ENCODE measurements at places on chromosomes 6 and 20.

DNA sequence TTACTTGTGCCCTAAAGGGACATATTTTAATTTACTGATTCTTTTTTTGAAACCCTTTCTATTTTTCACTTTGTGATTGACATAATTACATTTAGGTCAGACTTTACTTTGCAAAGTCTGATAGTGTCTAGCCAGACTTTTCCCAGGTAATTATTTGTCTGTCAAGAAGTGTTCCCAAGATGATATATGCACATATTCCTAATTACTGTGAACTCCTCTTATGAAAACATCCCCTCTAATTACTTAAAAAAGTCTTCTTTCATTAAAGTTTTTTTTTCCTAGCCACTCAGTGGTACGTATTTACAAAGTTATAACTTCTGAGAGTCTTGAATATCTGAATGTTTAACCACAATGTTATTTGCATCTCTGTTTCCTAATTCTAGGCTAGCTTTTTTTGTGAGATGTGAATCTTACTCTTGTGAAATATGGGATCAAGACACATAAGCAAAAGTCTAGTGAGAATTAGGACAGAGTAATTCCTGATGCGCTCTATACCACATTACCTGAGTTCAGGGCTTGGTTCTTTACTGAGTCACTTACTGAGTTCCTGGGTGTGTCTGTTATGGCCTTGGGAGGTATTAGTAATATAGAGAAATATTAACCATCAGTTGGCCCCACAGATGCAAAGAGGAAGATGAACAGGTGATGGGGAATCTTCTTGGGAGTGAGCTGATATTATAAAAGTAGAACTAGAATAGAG lies 27.9 kb downstream of the FAM83B start:
- DNase-seq, result no peak

DNA sequence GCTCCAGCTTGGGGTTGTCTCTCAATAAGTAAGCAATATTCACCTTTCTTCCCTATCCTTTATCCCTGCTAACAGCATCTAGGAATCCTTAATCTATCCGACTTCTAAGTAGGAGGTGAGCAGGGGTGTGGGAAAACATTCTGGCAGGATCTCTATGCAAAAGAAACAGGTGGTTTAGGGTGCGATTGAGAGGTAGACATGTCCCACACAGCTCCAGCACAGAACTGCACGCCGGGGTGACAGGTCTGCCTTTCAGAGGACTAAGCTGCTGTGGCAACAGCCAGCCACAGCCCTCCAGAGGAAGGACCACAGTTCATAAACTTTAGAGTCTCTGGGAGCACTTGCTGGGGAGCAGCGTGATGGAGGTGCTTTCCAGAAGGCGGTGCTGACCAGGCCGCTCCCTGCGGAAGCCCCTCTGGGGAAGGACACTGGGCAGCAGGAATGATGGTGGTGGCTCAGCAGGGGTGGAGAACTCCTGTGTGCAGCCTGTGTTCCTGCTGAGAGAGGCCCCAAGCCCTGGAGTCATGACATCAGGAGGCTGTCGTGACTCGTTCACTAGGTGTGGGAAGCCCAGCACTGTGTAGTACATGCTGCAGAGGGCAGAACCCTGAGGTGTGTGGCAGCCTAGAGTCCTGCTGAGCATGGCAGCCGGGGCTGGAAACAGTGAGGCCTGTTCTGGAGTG lies 509.6 kb downstream of the PRKN start:
- no peak for DNase-seq

- no peak for DNase-seq
These were observed 225.2 kb downstream of the SAMD5 start for GRCh38 chr6:147733686-147734085.

DNA sequence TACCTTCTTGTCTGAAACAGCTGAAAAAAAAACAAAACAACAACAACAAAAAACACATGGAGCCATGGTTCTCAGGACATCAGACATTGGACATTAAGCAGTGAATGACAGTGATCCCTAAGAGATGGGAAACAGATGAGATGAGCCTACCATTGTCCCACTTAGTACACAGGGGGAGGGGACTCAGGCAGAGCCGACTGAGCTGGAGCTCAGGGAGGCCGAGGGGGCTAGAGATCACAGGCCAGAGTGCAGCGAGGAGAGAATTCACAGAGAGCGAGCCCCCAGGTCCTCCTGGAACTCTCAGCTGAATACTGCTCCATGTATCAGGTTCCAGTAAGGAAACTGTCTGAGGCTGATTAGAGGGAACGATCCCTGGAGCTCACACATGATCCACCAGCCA lies 134.6 kb downstream of the GRM4 start:
- no peak for DNase-seq

DNA sequence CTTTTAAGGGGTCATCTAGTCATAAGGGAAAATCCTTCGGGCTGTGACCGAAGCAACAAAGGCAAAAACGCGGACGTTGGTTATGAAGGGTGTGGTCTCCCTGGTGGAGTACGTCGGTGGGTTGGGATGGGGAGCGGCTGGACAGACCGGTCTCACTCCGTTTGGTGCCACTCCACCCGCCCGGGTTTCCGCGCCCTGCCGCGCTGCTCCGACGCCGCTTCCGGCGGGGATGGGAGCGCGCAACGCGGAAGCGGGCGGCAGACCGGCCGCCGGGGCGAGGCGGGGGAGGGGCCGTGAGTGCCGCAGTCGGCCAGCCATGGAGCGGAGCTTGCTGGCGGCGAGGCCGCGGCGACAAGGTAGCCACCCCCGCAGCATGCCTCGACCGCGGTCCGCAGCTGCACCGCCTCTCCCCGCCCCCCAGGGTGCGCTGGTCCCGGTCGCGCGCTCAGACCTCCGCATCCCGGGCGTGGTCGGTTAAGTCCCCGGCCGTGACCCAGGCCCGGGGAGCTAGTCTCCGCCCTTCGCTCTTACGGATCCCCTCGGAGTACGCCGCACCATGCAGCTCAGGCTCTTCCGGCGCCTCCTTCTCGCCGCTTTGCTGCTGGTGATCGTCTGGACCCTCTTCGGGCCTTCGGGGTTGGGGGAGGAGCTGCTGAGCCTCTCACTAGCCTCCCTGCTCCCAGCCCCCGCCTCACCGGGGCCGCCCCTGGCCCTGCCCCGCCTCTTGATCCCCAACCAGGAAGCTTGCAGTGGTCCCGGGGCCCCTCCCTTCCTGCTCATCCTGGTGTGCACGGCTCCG lies at the start of gene B3GALT4:
B3GALT4 (plus strand) TSS at position 260 of the 799 bp plus-strand sequence; CDS start at position 557, 297 bp downstream.
- no peak for DNase-seq

- no peak for DNase-seq
These were observed 19.7 kb downstream of the SLC17A4 start for GRCh38 chr6:25774120-25774715.

GRCh38 chr6:159959165-159959975 lies 9.5 kb upstream of the IGF2R start:
- no peak for DNase-seq

GRCh38 chr6:44276667-44277640 lies 6.7 kb downstream of the TMEM151B start:
- DNase-seq, result no peak

GRCh38 chr6:48641544-48641943 lies 530.5 kb upstream of the PTCHD4 start:
- no peak for DNase-seq

Measured in retinal pigment epithelial cell (primary cell).